ENCODE measurements at places on chromosomes 11 and 22. TPM values are rescaled to one million over a fixed set of nuclear protein-coding genes. Genes with fewer than 3 reads are reported as not detected.

The CSF2RB gene
- 9.7 TPM for total RNA-seq

The HBE1 gene
- total RNA-seq: not detected

The CARD10 gene
- total RNA-seq: 7.7 TPM

The BBS1 gene
- 26.2 TPM for total RNA-seq

The CREB3L1 gene
- total RNA-seq: 23.3 TPM

The CERK gene
- 72.3 TPM for total RNA-seq

The SMTNL1 gene
- total RNA-seq: not detected

The CLDN5 gene
- total RNA-seq: 74.1 TPM

The SF3B2 gene
- total RNA-seq: 72.5 TPM

The ELF5 gene
- not detected for total RNA-seq

The HBG2 gene
- 0.72 TPM for total RNA-seq

The LTO1 gene
- 4.1 TPM for total RNA-seq

The POU2AF2 gene
- not detected for total RNA-seq

The APOA5 gene
- not detected for total RNA-seq

The FOLH1 gene
- total RNA-seq: 0.51 TPM

The ACCS gene
- total RNA-seq: 1.6 TPM

The TYMP gene
- 198 TPM for total RNA-seq

The MOGAT2 gene
- 0.25 TPM for total RNA-seq
